ENCODE measurements at places on chromosomes 2 and 18. TPM values are rescaled to one million over a fixed set of nuclear protein-coding genes. Genes with fewer than 3 reads are reported as not detected.

DNA sequence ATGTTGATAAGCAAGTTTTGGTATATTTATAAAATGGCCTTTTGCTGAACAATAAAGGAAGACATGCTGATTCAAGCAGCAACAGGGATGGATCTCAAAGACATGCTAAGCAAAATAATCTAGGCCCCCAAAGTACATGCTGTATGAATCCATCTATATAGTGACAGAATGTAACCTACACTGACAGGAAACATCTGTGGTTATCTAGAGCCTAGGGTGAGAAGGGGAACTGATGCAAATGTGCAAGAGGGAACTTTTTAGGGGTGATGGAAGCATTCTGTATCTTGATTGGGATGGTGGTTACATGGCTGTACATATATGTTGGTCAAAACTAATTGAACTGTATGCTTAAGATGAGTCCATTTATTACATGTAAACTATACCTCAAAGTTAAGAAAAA is 24.2 kb downstream of the CNRIP1 start:
- no peaks in the 10 kb centered on the region for H3K4me1 ChIP-seq
- no peak overlapping the region for H3K27ac ChIP-seq
- H3K36me3 ChIP-seq = peaks cover 2% of the 10 kb centered on the region
- H3K4me3 ChIP-seq = no peak overlapping the region
- no peaks in the 10 kb centered on the region for H3K27me3 ChIP-seq

- DNase-seq = no peak
- peaks cover 2% of the 10 kb centered on the region for H3K4me1 ChIP-seq
- no peak overlapping the region for H3K4me3 ChIP-seq
- peaks cover 6% of the 10 kb centered on the region for H3K27me3 ChIP-seq
- no peaks in the 10 kb centered on the region for H3K36me3 ChIP-seq
- no peak overlapping the region for H3K27ac ChIP-seq
Measured at GRCh38 chr18:2871111-2871720, 24.4 kb downstream of the EMILIN2 start.

DNA sequence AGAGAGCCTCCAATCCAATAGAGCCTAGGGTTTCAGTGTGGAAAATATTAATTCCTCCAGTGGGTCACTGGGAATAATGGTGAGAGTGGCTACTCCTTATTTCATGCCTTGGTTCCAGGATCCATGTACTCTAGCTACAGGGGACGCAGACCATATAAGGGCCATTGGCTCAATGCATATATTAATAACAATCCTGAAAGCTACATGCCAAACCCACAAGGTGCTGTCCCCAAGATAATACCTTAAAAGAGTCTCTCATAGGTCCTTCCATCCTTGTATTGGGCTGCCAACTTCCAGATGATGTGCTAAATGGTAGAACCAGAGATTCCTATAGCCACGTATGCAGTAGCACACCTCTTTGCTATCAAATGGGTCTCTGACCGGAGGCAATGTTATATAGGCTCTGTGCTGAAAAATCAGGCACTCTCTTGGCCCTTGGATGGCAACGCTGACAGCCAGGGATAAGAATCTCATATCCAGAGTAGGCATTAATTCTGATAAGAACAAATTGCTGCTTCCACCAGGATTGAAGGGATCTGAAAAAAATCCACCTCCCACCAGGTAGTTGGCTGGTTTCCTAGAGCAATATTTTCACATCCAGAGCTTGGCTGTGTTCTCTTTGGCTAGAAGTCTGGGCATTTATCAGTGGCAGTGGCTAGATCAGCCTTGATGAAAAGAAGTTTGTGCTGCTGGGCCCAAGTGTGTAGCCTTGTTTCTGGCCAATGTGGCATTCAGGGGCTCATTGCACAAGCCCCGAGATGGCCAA is 218.1 kb upstream of the MGAT5 start:
- H3K4me3 ChIP-seq = no peak overlapping the region
- H3K27me3 ChIP-seq = peaks cover 13% of the 10 kb centered on the region
- H3K36me3 ChIP-seq = no peaks in the 10 kb centered on the region
- H3K27ac ChIP-seq = no peak overlapping the region

- H3K27ac ChIP-seq = no peak overlapping the region
- peaks cover 2% of the 10 kb centered on the region for H3K27me3 ChIP-seq
- DNase-seq = no peak
- no peaks in the 10 kb centered on the region for H3K36me3 ChIP-seq
- no peak overlapping the region for H3K4me3 ChIP-seq
Measured at GRCh38 chr2:62363166-62363565, 142.8 kb downstream of the TMEM17 start.

DNA sequence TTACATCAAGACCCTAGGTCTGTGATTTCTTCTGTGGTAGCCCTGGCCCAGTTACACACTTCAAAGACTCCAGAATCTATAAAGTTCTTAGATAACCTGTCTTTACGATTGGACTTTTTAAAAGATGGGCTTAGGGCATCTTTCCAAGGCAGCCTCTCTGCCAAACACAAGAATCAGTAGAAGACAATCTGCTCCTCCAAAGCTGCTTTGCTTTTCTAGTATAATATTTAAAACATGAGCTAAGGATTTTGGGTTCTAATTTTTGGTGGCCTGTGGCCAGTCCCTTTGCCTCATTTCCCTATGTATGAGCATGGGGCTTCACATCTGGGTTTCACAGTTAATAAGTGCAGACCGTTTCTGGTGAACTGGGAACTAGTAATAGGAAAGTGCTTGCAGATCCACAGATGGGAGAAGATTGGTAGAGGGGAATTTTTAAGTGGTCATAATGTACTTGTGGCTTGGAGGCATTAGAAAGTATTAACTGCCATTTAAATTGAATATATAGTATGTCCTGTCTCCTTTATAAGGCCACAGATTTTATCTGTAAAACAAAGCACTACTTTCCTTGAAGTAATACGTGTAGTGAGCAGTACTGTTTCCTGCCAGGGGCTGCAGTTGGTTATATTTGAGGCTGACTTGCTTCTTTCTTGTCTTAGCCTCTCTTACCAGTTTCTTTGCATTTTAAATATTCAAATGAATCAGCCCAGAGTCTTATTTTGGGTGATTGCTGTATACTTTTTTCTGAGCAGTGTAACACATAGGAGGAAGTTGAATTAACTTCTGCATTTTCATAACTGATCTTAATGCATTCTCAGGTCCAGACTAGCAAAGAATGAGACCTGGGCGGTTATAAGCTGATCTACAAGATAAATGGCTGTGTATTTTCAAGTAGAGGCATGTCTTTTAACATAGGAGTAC is 1.5 kb downstream of the ARPC2 start:
- no peaks in the 10 kb centered on the region for H3K27me3 ChIP-seq
- peak overlapping the region; percentile 97 for H3K4me3 ChIP-seq
- H3K4me1 ChIP-seq = peaks cover 17% of the 10 kb centered on the region
- peaks cover 4% of the 10 kb centered on the region for H3K36me3 ChIP-seq
- no peak for DNase-seq

DNA sequence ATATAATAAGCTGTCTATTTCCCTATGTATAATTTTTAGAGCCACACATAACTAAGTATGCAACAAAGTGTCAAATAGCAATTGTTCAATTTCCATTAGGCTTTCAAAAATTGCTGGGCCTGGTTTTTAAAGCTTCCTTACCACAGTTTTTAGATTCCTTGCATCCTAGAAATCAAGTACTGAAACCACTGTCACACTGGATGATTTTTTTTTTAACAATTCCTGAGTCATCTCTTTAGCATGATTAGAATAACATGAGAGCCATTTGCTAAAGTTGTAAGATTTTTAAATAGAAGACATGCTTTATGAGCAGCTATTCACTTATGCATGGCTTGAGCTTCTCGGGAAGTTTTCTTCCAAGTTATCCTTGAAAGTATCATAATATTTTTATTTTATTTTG is 319.5 kb upstream of the NXPH2 start:
- no peaks in the 10 kb centered on the region for H3K4me1 ChIP-seq
- H3K36me3 ChIP-seq = no peaks in the 10 kb centered on the region
- H3K27ac ChIP-seq = no peak overlapping the region
- H3K4me3 ChIP-seq = no peak overlapping the region
- H3K27me3 ChIP-seq = no peaks in the 10 kb centered on the region
- no peak for DNase-seq

DNA sequence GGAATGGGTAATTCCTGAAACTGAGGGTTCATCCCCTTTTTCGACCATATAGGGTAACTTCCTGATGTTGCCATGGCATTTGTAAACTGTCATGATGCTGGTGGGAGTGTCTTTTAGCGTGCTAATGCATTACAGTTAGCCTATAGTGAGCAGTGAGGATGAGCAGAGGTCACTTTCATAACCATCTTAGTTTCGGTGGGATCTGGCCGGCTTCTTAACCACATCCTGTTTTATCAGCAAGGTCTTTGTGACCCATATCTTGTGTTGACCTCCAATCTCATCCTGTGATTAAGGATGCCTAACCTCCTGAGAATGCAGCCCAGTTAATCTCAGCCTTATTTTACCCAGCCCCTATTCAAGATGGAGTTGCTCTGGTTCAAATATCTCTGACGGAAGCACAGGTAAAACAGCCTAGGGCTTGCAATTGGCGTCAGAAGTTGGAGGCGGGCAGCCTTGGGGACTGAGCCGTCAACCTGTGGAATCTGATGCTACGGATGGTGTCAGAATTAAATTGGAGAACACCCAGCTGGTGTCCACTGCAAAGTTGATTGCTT is 19.5 kb downstream of the RALBP1 start:
- H3K27me3 ChIP-seq = no peaks in the 10 kb centered on the region
- 0 out of 2 replicates have a peak, but pooled peaks cover 2% of the 10 kb centered on the region for H3K36me3 ChIP-seq
- H3K4me1 ChIP-seq = peaks cover 3% of the 10 kb centered on the region
- H3K4me3 ChIP-seq = no peak overlapping the region

DNA sequence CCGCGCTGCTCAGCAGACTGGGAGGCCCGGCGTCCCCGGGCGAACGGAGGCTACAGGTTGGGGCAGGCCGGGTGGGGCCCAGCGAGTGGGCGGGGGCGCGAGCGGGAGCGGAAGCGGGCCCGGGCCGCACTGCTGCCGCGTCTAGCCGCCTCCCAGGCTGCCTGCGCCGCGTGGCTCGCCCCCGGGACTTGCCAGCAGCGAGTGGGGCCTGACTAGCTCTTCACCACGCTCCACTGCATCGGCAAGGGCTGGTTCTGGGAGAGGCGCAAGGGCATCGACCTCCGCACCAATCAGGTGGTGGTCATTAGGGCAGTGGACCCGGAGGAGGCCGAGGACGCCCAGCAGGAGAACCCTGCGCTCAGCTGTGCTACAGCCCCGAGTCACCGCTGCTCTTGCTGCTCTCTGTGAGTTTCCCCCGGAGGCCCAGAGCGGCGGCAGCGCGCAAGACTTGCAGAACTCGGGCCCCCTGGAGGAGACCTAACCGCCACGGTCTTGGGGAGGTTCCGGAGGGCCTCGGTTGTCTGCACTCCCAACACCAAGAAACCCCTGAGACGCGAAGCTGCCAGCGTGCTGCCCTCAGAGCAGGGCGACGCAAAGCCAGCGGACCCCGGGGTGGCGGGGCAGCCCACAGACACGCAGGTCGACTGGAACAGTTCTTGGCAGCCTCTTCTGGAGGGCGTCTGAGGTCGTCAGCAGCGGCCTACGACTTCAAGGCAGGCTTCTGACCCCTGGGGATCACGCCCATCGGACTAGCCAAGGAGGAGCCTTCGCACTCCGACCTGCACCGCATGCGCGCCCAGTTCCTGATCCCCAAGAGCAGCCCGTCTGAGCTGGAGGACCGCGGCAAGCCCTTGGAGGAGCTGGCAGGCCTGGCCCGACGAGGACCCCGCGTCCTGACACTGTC is 27.2 kb upstream of the PTPN2 start:
- no peaks in the 10 kb centered on the region for H3K36me3 ChIP-seq
- H3K27me3 ChIP-seq = no peaks in the 10 kb centered on the region
- no peak overlapping the region for H3K4me3 ChIP-seq
- no peak for DNase-seq
- H3K27ac ChIP-seq = no peak overlapping the region

- DNase-seq = peak; percentile 9
- peaks cover 2% of the 10 kb centered on the region for H3K4me1 ChIP-seq
- H3K27ac ChIP-seq = no peak within 1 kb of the TSS
- peaks cover 12% of the 10 kb centered on the region for H3K27me3 ChIP-seq
- no peaks in the 10 kb centered on the region for H3K36me3 ChIP-seq
Measured at GRCh38 chr2:6865346-6866274, at the start of gene CMPK2. TSS of gene CMPK2 (minus strand) at chr2:6865907. CDS start at chr2:6865696, 211 bp downstream.

DNA sequence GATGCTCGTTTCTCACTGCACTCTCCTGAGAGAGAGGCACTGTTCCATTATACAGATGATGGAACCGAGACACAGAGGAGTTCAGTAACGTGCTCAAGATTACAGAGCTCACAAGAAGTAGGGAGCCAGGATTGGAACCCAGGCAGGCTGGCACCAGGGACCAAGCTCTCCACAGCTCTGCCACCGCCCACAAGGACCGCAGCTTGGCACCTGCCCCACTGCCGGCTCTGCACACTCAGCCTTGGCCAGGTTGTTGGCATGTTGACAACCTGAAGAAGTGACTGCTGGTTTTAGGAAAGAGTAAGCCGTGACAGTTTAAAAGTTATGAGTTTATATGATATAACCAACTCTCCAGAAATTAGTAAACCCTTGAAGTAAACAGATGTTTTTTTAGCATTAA is 48.0 kb upstream of the ITM2C start:
- peaks cover 35% of the 10 kb centered on the region for H3K36me3 ChIP-seq
- DNase-seq = no peak
- no peaks in the 10 kb centered on the region for H3K27me3 ChIP-seq
- no peak overlapping the region for H3K27ac ChIP-seq

- H3K36me3 ChIP-seq = no peaks in the 10 kb centered on the region
- no peaks in the 10 kb centered on the region for H3K4me1 ChIP-seq
- DNase-seq = no peak
- H3K27me3 ChIP-seq = no peaks in the 10 kb centered on the region
- no peak overlapping the region for H3K4me3 ChIP-seq
- H3K27ac ChIP-seq = no peak overlapping the region
Measured at GRCh38 chr2:21395366-21395765, 271.6 kb downstream of the TDRD15 start.

DNA sequence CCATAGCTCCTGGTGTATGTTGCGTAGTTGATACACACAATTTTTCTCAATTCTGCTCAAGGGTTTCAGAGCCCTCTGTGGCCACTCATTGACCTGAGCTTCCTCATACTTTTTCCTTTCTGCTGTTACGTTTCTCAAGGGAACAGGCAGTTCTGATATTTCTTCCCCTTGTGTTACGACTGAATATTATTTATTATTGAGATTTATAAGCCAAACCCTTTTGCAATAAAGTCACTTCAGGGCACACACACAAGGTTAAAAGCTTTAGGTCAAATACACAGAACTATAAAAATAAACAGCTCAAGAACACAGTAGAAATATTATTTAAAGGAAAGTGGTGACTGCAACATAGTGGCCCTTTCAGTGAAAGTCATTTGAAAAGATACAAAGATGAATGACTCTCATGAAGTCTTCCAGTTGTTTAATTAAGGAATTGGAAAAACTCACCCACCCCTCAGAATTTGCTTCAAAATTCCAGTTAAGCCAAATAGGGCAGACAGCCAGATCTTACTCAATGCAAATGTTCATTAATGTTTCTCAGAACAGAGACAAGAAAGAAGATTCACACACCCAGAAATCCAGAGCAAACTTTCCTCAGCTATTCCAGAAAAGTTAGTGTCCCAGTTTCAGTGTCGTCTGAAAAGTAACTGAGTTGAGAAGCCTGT is 179.7 kb downstream of the TRIB2 start:
- H3K4me1 ChIP-seq = peaks cover 1% of the 10 kb centered on the region
- no peak for DNase-seq
- H3K4me3 ChIP-seq = no peak overlapping the region

- no peak overlapping the region for H3K27ac ChIP-seq
- no peaks in the 10 kb centered on the region for H3K36me3 ChIP-seq
- DNase-seq = no peak
- H3K4me1 ChIP-seq = no peaks in the 10 kb centered on the region
- H3K27me3 ChIP-seq = no peaks in the 10 kb centered on the region
- H3K4me3 ChIP-seq = no peak overlapping the region
Measured at GRCh38 chr2:3293221-3293620, 84.4 kb downstream of the EIPR1 start.

Gene C2orf42
- total RNA-seq = 31.5 TPM

Gene EMX1
- not detected for total RNA-seq

Gene SULT1C4
- total RNA-seq = 0.56 TPM

Gene GCG
- not detected for total RNA-seq

Gene SLC20A1
- 123 TPM for total RNA-seq

Gene MATN3
- total RNA-seq = 1.1 TPM

Gene FTCDNL1
- 0.18 TPM for total RNA-seq

Gene CCDC74B
- 3.9 TPM for total RNA-seq

Gene EPB41L3
- total RNA-seq = 90.5 TPM
